ENCODE measurements at places on chromosomes 5 and 9. TPM values are rescaled to one million over a fixed set of nuclear protein-coding genes. Genes with fewer than 3 reads are reported as not detected.

- no peak overlapping the region for H3K4me3 ChIP-seq
- H3K4me1 ChIP-seq, result no peaks in the 10 kb centered on the region
- no peak overlapping the region for H3K27ac ChIP-seq
- H3K27me3 ChIP-seq, result peaks cover 11% of the 10 kb centered on the region
Measured at GRCh38 chr5:600886-601541, 11.1 kb upstream of the CEP72 start.

DNA sequence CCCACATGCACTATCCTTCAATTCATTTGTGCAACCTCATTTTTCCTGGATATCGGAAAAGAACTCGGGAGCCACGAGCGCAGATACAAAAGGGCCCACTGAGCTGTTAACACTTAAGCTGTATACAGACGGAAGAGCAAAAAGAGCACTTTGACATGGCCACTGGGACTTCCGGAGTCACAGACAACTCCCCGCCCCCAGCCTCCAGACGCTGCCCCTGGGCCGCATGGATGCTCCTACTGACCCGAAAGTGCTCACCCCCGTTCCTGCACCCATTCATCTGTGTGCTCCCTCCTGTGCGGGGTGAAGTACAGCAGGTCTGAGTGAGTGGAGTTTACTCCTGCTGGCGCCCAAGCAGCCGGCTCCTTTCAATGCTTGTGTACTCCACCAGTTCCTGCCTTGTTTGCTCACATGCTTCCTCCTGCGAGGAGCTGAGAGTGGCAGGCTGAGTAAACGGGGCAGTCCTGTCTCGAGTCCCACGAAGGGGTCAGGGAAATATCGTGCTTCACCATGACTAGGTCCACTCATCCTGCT, 901.0 kb upstream of the CTNND2 start:
- H3K4me3 ChIP-seq, result peak overlapping the region; percentile 5
- H3K27ac ChIP-seq, result no peak overlapping the region
- no peaks in the 10 kb centered on the region for H3K36me3 ChIP-seq
- H3K27me3 ChIP-seq, result no peaks in the 10 kb centered on the region
- no peak for DNase-seq

Gene PCDHB13
- 1.0 TPM for total RNA-seq

Gene TCF7
- total RNA-seq, result 24.0 TPM

Gene NR2F1
- 49.5 TPM for total RNA-seq

- no peaks in the 10 kb centered on the region for H3K36me3 ChIP-seq
- no peaks in the 10 kb centered on the region for H3K4me1 ChIP-seq
- H3K27ac ChIP-seq, result no peak overlapping the region
- no peaks in the 10 kb centered on the region for H3K27me3 ChIP-seq
- DNase-seq, result no peak
- H3K4me3 ChIP-seq, result no peak overlapping the region
Measured at GRCh38 chr9:126233175-126233574, 93.5 kb upstream of the MVB12B start.

- H3K36me3 ChIP-seq, result no peaks in the 10 kb centered on the region
- no peak for DNase-seq
- no peaks in the 10 kb centered on the region for H3K27me3 ChIP-seq
- H3K4me3 ChIP-seq, result no peak overlapping the region
- no peaks in the 10 kb centered on the region for H3K4me1 ChIP-seq
Measured at GRCh38 chr9:12065050-12065449, 628.1 kb upstream of the TYRP1 start.

Gene RNF224
- 0.15 TPM for total RNA-seq

- H3K36me3 ChIP-seq, result no peaks in the 10 kb centered on the region
- H3K27ac ChIP-seq, result no peak overlapping the region
- H3K27me3 ChIP-seq, result no peaks in the 10 kb centered on the region
- no peak for DNase-seq
Measured at GRCh38 chr9:114638404-114638803, 19.2 kb downstream of the TEX53 start.

DNA sequence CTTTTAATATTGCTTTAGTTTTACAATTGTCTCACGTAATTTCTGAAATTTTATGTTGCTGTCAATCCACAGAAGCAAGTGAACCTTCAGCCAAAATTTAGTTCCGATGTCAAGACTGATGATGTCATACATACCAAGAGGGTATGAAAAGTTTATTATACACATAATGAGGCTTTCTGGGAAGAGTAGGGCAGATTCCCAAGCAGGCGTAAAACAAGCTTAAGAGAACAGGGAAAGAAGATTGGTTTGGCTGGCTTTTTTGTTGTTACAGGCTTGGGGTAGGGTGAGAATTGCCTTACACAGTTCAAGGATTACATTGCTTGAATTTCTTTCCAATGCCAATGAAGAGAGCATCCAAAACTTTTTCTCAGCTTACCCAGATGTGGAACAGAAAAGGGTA, 1962.9 kb upstream of the CDH6 start:
- H3K4me3 ChIP-seq, result no peak overlapping the region
- no peak for DNase-seq
- no peaks in the 10 kb centered on the region for H3K36me3 ChIP-seq
- H3K27me3 ChIP-seq, result no peaks in the 10 kb centered on the region
- H3K4me1 ChIP-seq, result no peaks in the 10 kb centered on the region

GRCh38 chr5:109718216-109718615, 28.5 kb downstream of the MAN2A1 start:
- H3K36me3 ChIP-seq, result peaks cover 2% of the 10 kb centered on the region
- no peaks in the 10 kb centered on the region for H3K4me1 ChIP-seq
- no peak overlapping the region for H3K4me3 ChIP-seq
- DNase-seq, result no peak
- H3K27ac ChIP-seq, result no peak overlapping the region
- no peaks in the 10 kb centered on the region for H3K27me3 ChIP-seq

Gene ANKRD34B
- 0.10 TPM for total RNA-seq

DNA sequence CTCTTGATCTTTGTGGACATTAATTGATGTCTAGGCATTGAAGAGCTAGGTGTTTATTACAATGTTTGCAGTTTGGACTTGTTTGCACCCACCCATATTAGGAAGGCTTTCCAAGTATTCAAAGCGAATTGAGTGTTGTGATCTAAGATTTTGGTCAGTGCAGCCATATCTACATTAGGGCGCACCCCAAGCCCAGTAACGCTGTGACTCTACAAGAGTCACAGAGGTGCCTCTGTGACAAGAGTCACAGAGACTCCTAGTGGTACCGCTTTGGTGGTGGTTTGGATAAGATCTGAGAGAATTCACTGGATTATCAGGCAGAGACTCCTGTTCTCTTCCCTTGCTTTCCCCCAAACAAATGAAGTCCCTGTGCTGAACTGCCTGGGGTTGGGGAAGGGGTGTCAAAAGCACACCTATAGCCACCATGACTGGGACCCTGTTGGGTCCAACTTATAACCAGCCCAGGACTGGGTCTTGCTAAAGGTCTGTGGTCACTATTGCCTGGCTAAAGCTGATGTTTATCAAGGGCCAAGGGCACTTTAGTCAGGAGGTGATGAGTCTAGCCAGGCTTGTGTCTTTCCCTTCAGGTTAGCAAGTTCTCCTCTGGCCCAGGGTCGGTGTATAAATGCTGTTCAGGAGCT, 114.1 kb upstream of the RIOK2 start:
- no peak overlapping the region for H3K4me3 ChIP-seq
- no peaks in the 10 kb centered on the region for H3K4me1 ChIP-seq
- DNase-seq, result peak; percentile 22
- no peaks in the 10 kb centered on the region for H3K27me3 ChIP-seq

DNA sequence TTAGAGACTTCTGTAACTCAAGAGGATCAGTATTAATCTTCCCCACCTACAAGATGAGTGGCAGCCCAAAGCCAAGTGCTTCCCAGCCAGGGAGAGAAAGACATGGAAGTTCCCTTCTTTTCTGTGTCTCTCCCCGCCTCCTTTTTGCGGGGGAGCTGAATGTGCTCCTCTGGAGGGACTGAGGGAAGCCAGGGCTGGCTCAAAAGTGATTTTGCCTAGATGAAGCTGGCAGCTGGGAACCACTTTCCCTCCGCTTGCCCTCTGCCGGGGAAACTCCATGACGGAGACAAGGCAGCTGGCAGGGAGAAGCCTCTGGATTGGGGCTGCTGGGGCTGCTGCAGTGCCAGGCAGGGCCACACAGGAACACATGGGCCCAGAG, 24.4 kb downstream of the EGR1 start:
- H3K36me3 ChIP-seq, result no peaks in the 10 kb centered on the region
- H3K4me3 ChIP-seq, result no peak overlapping the region
- H3K4me1 ChIP-seq, result peaks cover 4% of the 10 kb centered on the region

DNA sequence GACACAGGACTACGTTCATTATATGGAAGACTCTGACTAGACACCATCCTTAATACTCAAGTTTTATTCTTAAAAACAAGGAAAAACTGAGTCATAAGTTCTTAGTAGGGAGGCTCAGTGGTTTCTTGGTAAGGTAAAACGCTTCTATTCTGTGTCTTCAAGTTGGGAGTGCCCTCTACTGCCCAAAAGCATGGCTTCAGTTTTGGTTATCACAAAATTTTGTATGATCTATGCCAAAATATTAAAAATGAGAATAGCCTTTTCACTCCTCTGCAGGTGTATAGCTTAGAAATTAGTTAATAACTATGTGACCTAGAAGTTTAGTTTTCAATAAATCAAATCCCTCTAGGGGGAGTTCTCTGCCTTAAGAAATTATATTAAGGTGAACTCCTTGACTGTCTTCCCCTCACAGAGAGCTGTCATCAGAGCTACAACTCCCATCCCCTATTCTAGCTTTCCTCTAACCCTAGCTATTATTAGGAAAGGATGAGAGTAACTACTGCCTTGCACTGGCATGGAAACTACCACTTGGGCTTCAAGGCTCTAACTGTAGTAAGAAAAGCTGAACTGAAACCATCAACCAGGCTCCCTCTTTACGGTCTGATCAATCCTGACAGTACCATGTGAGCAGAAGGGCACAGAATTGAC, 189.7 kb downstream of the GNAQ start:
- no peak for DNase-seq
- H3K27ac ChIP-seq, result no peak overlapping the region
- H3K27me3 ChIP-seq, result no peaks in the 10 kb centered on the region

DNA sequence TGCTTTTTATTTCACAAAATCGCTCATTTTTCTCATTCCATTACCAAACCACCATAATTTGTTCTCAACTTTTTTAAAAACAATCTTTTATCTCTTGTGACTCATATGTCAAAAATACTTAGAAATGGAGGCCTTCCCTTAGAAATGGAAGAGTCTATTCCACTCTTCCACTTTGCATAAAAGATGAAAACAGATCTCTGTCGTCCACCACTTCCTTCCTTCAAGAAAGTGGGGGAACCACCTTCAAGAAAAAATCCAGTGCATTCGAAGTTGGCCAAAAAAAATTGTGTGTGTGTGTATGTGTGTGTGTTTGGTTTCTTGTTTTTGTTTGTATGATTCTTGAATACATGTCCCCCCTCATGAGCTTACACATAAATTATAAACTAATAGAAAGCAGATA, 628.8 kb upstream of the DMAC1 start:
- no peak for DNase-seq
- H3K4me1 ChIP-seq, result no peaks in the 10 kb centered on the region
- no peaks in the 10 kb centered on the region for H3K27me3 ChIP-seq
- H3K27ac ChIP-seq, result no peak overlapping the region
- no peaks in the 10 kb centered on the region for H3K36me3 ChIP-seq
- no peak overlapping the region for H3K4me3 ChIP-seq

Measured in Panc1 (cell line).